Activated CD4-positive, alpha-beta T cell treated with anti-CD3 and anti-CD28 coated beads, Interleukin-2, amount 10 ng/mL, durations not matched to agents 24 days and 14 days (primary cell): ENCODE measurements at places on chromosomes 6 and 20. TPM values are rescaled to one million over a fixed set of nuclear protein-coding genes. Genes with fewer than 3 reads are reported as not detected.

Gene ELMO2
- total RNA-seq, result 64.5 and 66.4 TPM in 2 replicates

Gene IL17F
- total RNA-seq, result not detected in 2 replicates

Gene C6orf58
- not detected in 2 replicates for total RNA-seq

Gene SLC35D3
- total RNA-seq, result not detected in 2 replicates

Gene HLA-F
- 254 and 270 TPM in 2 replicates for total RNA-seq

Gene HLA-G
- total RNA-seq, result 0.85 and 1.2 TPM in 2 replicates

Gene NDRG3
- 24.7 and 25.3 TPM in 2 replicates for total RNA-seq

Gene TMEM200A
- total RNA-seq, result 1.3 and 1.6 TPM in 2 replicates

Gene RBPJL
- total RNA-seq, result not detected in 2 replicates

Gene LINC00237
- not detected in 2 replicates for total RNA-seq

Gene THBS2
- total RNA-seq, result not detected in 2 replicates

Gene GPLD1
- total RNA-seq, result 0.17 and 0.44 TPM in 2 replicates

Gene AHCY
- total RNA-seq, result 153 and 154 TPM in 2 replicates
